ENCODE measurements at places on chromosomes 5 and 9. TPM values are rescaled to one million over a fixed set of nuclear protein-coding genes. Genes with fewer than 3 reads are reported as not detected.

The PTGR1 gene
- total RNA-seq, result 611 TPM

The SLC25A48 gene
- not detected for total RNA-seq

The TJP2 gene
- total RNA-seq, result 143 TPM

The SLC22A5 gene
- 15.2 TPM for total RNA-seq

The PSAT1 gene
- 315 TPM for total RNA-seq

- DNase-seq, result peak; percentile 43
Observed at GRCh38 chr5:74767579-74767913, 497 bp downstream of the NSA2 start.

GRCh38 chr9:93595861-93596365 lies 19.5 kb downstream of the PHF2 start:
- no peak for DNase-seq

GRCh38 chr5:143413958-143414669 lies 10.6 kb upstream of the NR3C1 start:
- DNase-seq, result no peak

- no peak for DNase-seq
Observed at GRCh38 chr5:122035913-122036312, 42.1 kb downstream of the LOX start.

- no peak for DNase-seq
Observed at GRCh38 chr9:89457376-89457855, 40.5 kb downstream of the SEMA4D start.

DNA sequence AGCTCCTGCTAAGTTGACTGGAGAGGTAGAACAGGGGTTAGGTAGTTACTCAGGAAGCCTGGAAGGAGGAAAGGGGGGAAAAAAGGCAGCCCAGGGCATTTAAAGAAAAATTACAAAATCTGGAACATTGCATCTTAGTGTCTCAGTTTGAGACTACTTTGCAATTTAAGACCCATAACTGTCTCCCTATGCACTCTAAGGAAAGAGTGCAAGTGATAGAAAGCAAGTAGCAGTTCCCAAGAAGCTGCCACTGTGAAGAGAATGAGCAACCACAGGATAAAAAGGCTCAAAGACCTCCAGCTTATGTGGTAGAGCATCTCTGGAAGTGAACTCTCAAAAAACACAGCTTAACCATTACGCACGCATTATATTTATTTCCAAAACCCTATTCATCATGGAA lies 141.8 kb downstream of the SLCO4C1 start:
- DNase-seq, result no peak

DNA sequence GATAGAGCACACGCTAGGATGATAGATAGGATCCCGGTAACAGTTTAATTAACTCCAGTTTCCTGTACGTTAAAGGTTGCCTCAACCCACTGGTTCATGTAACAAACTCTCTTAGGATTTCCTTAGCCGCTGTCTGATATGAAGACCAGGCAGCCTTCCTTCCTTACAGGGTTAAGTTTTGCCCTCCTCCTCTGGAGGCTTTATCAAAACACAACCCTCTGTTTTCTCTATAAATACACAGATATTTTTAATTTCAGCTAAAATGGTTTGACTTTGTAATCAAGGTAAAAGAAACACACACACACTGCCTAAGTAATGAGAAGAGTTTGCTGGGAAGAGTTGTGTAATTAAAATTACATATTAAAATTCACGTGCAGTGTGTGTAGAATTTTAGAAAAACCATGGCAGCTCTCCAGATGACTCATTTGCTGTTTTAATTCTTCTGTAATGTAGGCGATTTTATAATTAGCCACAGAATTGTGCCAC lies 369.8 kb downstream of the CSNK1G3 start:
- DNase-seq, result no peak

DNA sequence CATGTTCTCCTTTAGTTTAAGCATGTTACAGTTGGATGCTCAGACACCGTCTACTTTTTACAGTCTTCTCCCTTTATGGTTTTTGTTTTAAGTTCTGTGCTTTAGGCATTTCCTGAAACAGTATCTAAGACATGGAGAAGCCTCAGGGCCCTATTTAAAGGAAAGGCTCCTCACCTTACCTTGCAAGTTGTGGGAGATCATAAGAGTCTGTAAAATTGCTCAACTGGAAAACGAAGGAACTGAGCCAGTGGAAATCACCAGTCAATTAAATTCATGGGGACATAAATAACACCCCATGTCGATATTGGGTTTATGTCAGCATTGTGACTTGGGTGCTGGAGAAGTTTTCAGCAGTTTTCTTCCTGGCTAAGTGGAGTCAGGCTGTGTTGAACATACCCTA lies 239.2 kb downstream of the KIF4B start:
- DNase-seq, result no peak

- no peak for DNase-seq
Observed at GRCh38 chr5:130501151-130501865, 597.0 kb downstream of the CHSY3 start.

DNA sequence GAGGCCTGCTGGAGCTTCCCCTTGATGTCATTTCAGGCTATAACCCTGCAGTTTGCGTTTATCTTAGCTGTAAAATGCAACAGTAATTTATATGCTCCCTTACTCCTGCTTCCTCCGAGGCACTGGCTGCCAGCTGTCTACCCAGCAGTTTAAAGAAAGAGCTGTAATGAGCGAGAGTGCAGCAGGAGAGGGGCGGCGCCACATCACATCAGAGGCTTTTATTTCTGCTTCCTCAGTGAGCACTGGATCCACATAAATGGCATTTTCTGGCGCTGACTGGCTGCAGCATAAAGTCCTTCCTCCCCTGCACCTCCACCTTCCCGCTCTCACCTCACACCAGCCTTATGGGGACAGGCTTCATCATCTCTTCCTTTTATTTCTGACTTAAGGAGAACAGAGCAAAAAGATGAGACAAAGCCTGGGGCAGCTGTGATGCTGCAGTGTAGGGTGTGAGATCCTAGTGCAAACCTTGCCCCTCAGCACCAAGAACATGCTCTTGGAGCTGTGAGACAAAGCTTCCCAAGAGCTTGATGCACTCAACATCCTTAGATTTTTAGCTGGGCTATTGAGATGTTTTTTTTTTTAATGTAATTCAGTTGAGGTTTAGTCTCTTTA lies 829.6 kb upstream of the ZNF608 start:
- DNase-seq, result no peak

DNA sequence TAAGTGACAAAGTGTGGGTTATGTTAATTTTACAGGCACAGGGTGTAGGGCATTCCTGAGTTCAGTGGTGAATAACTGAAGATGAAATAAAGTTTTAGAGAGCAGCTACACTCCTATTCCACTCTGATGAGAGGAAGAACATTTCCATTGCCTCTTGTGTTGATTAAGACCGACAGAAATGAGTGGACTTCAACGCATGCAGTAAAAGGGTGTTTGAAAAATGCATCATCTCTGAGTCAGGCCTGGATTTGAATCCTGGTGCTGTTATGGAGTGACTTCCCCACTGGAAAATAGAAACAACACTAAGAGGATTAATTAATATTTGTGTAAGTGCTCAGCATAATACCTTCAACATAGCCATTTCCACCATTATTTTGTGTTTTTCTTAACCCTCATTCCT lies 86.3 kb downstream of the PRR16 start:
- DNase-seq, result no peak
